ENCODE measurements at places on chromosomes 4 and X.

- no peak for DNase-seq
These were observed 603.6 kb downstream of the CCSER1 start for GRCh38 chr4:90730752-90731151.

DNA sequence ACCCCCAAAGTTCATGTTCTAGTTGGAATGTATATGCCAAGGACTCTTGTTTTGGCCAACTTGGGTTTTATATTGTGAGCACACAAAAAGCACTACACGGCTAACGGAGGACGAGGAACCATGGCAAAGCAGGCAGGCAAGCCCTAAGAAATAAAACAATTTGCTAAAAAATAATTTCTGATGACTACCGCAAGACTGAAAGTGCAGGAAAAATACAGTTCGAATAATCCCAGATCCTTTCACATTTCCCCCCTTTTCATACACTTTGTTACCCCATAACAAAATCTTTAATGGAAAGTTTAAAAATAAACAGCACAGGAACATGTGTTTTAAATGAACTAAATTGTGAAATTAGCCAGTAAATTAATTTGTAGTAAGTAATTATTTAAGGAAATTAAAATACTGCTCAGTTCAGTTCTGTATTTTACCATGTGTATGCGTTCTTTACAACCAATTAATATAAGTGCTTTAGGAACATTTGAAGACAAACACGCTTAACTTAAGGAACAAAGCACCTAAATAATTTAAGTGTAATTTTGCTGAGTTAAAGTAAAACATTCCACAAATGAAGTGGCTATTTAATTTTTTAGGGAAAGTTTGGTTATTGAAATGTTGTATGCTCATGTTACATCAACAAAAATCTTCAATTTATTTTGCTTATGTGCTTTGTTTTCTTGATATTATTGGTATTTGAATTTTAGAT lies 12.4 kb upstream of the PITX2 start:
- DNase-seq, result no peak

- DNase-seq, result no peak
These were observed 13.8 kb downstream of the MOB1B start for GRCh38 chr4:70915874-70916559.

GRCh38 chr4:1523506-1523905 lies 117.3 kb upstream of the NKX1-1 start:
- no peak for DNase-seq

- DNase-seq, result no peak
These were observed 22.0 kb downstream of the MTMR1 start for GRCh38 chrX:150715184-150715583.

DNA sequence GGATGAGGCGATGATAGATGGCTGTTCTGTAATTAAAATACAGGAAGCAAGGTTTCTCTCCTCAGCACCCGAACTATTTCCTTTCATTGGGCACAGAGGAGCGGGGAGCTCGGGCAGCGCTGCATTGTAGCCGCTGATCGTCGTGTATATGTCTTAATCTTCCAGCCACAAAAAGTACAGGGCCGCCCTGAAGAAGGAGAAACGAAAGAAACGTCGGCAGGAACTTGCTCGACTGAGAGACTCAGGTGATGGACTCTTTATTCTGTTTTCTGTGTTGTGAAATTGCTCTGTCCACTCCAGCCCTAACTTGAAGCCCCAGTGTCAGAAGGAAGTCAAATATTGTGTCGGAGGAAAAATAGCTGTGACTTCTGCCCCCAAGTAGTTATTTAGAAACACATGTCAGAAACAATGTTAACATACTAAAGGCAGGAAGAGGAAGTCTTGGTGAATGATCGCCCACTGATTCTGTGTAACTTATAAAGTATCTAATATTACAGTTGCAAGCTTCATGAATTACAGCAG lies 546 bp downstream of the ZRSR2 start:
- peak; percentile 10 for DNase-seq

GRCh38 chr4:72567821-72568675 lies 973 bp downstream of the ADAMTS3 start:
- peak; percentile 93 for DNase-seq

DNA sequence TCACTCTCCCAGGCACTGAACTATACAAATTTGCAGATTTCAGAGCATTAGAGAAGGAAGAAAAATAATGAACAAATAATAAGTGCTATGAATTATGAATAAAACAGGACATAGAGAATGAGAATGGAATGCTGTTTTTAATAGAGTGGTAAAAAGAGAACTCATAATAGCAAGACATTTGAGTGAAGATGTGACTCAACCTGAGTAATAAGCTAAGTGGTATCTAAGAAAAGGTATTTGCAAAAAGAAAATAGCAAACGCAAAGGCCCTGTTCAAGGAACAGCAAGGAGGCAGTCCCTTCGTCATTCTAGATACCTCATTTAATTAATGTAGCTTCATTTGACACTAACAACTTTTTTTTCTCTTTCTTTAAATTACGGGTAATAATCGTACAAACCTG lies 1910.0 kb upstream of the TENM3 start:
- peak; percentile 74 for DNase-seq

DNA sequence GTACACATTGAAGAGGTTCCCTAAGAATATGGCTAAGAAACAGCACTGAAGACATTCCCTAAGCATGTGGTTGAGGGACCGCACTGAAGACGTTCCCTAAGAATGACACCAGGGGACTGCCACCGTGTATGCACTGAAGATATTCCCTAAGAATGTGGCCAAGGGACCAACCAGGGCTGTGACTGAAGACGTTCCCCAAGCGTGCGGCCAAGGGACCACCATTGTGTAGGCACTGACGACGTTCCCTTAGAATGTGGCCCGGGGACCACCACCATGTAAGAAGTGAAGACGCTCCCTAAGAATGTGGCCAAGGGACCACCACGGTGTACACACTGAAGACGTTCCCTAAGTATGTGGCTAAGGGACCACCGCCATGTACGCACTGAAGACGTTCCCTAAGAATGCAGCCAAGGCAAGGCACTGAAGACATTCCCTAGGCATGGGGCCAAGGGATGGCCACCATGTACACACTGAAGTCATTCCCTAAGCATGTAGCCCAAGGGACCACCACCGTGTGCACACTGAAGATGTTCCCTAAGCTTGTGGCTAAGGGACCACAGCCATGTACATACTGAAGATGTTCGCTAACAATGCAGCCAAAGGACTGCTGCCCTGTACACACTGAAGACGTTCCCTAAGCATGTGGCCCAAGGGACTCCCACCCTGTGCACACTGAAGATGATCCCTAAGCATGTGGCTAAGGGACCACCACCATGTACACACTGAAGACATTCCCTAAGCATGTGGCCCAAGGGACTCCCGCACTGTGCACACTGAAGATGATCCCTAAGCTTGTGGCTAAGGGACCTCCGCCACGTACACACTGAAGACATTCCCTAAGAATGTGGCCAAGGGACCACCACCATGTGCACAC lies 22.0 kb downstream of the DHRSX start:
- no peak for DNase-seq

- DNase-seq, result no peak
These were observed 19.9 kb upstream of the ENPP6 start for GRCh38 chr4:184237612-184238011.

DNA sequence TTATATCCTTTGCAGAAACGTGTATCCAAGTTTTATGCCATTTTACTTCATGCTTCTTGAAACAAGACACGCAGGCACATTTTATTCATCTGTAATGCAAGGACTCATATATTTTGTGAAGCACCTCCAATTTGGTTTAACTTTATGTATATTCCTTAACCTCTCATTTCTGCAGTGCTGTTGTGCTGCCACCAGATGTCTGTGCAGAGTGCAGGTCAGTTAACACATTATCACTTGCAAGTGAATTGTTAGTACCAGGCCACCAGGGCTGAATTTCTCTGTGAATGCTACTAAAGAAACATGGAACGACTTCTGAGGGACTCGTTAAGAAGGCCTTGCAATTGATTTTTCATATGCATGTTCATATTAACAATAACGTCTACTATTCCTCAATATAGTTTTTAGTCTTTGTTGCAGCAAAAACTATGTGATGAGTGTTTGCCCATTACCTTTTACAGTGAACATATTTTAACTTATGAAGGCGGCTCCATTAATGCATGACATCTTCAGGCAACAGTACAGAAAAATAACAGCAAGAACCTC lies 770.3 kb downstream of the NLGN4X start:
- DNase-seq, result no peak

DNA sequence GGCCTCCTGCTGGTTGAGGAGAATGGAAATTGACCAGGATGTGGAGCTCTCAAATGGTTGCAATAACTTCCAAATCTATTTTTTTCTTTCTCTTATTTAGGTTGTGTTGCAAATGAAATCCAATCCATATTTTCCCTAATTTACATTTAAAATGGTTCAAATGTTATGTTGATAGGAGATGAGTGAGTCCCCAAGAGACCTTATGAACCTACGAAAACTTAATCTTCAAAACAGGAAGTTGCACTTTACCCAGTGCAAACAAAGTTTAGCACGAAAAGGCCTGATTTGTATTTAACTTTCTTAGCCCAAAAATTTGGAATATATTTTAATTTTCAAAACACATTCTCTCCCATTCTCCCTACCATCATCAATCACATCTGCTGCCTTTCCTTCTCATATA lies 59.3 kb upstream of the NDP start:
- DNase-seq, result no peak

GRCh38 chr4:183872531-183872930 lies 32.6 kb upstream of the STOX2 start:
- no peak for DNase-seq

DNA sequence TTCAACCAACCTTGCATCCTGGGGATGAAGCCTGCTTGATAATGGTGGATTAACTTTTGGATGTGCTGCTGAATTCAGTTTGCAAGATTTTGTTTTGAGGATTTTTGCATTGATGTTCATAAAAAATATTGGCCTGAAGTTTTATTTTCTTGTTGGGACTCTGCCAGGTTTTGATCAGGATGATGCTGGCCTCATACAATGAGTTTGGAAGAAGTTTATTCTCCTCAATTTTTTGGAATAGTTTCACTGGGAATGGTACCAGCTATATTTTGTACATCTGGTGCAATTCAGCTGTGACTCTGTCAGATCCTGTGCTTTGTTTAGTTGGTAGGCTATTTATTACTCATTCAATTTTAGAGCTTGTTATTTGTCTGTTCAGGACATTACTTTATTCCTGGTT lies 340.3 kb upstream of the TRAM1L1 start:
- no peak for DNase-seq

DNA sequence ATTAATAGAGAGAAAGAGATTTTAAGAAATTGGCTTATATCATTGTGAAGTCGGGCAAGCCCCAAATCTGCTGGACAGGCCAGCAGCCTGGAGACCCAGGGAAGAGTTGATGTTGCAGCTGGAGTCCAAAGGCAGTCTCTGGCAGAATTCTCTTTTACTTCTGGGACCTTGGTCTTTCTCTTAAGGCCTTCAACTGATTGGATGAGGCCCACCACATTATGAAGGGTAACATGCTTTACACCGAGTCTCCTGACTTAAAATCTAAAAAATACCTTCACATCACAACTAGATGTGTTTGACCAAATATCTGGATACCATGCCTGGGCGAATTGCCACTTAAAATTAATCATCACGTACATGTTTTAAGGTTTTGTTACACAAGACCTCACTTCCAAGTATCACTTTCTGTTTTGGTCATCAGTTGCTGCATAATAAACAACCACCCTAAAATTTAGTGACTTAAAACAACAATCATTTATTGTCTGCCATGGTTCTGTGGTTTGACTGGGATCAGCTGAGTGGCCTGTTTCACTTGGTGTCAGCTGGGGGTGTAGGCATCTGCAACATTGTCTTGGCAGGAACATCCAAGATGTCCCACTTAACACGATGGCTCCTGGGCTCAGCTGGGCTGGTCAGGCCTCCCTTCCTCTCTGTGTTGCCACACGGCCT lies 3.4 kb downstream of the CD38 start:
- DNase-seq, result no peak

DNA sequence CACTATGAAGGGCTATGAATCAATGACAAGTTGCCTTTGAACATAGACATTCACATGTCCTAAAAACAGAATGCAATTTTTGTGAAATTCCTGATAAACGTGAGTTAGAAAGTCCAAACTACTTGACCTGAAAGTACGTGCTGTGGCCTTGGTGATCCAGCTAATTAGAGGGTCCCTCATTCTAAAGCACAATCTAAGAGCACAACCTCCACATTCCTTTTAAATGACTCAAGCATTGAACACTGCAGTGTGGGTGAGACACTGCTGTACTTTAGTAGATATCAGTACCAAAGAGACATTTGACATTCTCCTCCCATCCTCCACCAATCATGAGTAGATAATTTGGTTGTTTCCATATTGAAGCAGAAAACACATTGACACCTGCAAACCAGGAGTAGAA lies 73.5 kb downstream of the FAM47B start:
- peak; percentile 6 for DNase-seq

DNA sequence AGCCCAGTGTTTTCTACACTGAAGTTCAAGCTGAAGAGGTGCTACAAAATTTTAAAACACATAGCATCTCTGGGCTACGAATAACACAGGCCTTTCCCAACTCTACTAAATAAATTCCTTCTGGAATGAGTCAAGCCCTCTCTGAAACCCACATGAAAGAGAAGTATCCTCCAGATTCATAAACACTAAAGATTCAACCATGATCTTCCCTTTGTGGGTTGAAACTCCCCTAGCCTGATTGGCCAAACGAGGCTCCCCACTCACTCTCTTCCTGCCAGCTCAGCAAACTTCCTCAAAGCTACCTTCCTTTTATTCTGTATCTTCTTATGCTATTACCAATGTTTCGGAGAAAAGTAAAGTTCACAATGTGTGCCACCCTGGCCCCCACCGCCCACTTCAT lies 95.4 kb downstream of the NKX6-1 start:
- DNase-seq, result no peak

DNA sequence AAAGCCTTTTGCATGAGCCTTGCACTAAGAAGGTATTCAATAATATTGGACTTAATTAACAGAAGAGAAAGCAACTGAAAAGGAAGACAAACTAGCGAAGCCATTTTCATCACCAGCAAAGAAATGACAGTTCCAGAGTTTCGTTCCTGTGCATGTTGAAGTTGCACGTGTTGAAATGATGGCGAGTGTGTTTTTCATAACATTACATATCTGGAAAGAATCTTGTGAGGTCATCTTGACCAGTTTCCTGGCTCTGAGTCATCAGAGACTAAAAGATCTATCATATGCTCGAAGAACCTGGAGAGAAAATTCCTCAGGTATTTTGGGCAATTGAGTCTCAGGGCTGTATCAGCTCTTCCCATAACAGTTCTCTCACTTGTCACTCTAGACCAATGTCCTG lies 106.2 kb upstream of the MAML3 start:
- peak; percentile 90 for DNase-seq

GRCh38 chr4:130568746-130569145 lies 1472.8 kb downstream of the C4orf33 start:
- DNase-seq, result no peak

DNA sequence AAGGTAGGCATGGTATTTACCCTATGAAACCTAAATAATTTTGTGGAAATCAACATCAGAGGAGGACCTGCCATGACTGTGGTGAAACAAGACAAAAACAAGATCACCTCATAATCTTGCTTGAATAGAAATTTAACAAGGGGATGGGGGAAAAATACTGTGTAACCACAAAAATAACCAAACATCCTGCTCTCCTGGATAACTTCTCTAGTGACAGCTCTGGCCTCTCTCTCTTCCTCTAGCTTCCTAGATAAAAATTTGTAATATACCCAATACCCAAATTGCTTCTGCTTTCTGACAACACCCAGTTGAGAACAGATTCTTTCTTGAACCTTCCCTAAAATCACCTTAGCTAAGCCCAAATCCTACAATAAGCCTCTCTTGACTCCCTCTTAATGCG lies 11.9 kb upstream of the TIGD2 start:
- DNase-seq, result no peak

- peak; percentile 5 for DNase-seq
These were observed 99.6 kb downstream of the CEP135 start for GRCh38 chr4:56048383-56048701.

Data from fibroblast of lung (primary cell).